ENCODE measurements at places on chromosomes 5 and 9.

GRCh38 chr5:40043916-40044315, 619.1 kb upstream of the DAB2 start:
- DNase-seq = no peak

- peak; percentile 85 for DNase-seq
These were observed 411.0 kb downstream of the MAT2B start for GRCh38 chr5:163916376-163916775.

GRCh38 chr9:93261735-93262523, 78.0 kb downstream of the WNK2 start:
- DNase-seq = no peak

DNA sequence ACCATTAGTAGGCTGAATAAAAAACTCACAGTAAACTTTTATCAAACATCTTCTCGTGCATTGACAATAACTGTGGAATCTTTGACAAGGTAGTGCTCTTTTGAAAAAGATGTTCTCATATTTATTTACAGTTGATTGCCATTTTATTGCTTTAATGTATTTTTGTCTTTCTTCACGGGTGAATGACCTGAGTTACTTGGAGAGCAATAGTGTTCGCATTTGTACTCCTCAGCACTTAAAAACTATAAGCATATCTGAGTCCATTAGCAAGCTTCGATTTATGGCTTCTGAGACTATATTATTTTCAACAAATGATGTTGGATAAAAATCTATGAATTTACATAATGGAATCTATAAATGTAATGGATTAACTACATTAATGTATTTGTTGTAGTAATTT, 1012.3 kb downstream of the CDH9 start:
- no peak for DNase-seq

DNA sequence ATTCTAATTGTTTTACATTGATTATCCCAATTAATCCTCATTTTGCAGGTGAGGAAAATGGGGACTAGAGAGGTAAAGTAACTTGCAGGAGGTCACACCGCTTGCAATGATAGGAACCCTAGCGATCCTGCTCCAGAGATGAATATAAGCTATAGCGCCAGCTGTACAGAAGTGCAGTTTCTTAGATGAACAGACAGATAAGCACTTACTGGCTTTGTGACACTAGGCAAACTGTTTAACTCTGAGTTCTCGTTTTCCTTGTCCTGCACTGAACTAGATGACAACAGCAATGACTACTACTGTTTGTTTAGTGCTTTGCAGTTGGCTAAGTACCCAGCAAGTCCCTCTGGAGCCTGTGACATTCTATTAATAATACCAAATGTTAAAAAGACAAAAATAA, 11.1 kb downstream of the LHX6 start:
- DNase-seq = peak; percentile 56

DNA sequence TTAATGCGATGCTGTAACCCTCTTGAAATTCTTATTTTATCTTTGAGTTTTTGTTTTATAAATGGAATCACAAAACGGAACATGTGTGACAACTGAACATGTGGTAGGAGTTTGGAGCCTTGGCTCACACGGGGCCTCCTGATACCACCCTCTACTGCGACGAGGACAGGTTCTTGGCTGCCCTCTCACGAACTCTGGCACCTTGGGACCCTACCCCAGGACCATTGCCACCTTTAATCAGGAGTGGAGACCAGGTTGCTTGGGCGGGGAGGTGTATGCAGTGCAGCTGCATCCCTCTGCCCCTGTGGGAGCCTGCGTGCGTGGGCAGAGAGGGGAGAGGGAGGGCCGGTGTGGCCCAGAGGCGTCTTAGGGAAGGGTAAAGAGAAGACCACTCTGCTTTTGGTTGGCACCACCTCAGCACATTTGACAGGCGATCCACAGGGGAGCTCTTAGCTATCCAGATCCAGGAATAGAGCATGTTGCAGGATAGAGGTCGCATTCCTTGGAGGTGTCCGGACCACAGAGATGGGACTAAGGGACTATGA, 753.9 kb upstream of the PTPRD start:
- no peak for DNase-seq

DNA sequence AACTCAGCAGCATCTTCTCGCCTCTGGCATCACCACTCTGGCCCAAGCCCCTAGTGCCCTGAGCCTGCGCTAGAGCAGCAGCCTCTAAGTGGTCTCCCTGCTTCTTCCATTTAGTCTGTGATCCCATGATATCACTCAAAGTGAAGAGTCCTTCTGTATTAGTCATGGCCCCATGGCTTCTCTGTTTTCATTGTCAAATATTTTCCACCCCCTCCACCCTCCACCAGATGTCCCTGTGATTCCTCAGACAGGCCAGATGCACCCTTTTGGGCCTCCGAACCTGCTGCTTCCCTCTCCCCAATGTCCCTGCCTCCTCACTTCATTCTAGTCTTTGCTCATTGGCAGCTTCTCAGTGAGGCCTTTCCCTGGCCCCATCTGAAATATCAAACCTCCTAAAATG, 299.2 kb downstream of the SPOCK1 start:
- DNase-seq = no peak

- peak; percentile 38 for DNase-seq
These were observed 52.3 kb downstream of the WDR36 start for GRCh38 chr5:111144352-111144930.

DNA sequence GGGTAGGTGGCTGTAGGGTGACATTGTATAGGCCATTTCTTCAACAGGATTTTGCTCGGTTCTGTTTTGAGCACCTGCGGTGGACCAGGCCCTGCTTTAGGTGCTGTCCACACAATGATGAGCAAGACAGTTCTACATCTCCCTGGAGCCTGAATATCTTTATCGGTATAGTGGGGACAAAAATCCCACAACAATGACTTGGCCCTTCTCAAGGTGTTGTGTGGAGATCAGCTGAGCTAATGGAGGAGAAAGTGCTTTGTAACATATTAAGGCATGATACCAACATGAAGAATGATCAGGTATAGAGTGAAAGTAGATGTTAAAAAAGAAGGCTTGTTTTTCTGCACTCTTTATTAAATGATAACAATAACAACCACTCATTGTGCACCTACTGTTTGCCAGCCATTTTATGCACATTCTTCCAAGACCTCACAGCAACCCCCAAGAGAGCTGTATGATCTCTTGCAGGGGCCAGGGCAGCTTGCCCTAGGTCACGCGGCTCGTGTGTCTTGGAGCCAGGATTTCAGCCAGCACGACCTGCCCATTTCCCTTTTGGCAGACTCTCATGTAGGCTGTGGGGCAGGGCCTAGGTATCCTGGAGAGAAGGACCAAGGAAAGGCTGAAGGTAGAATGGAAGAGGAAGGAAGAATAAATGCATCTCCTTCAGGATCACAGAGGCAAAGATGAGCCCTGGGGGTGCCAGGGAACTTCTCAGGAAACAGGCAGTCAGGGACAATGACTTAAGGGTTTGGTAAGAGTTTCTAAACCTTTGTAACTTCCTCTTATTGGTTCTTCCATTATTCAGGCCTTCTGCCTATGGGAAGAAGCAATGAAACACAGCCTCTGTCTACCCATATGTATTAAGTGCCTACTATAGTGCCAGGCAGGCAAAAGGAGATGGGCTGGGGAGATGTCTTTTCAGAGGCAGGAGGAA, 50.0 kb upstream of the PPARGC1B start:
- peak; percentile 58 for DNase-seq

DNA sequence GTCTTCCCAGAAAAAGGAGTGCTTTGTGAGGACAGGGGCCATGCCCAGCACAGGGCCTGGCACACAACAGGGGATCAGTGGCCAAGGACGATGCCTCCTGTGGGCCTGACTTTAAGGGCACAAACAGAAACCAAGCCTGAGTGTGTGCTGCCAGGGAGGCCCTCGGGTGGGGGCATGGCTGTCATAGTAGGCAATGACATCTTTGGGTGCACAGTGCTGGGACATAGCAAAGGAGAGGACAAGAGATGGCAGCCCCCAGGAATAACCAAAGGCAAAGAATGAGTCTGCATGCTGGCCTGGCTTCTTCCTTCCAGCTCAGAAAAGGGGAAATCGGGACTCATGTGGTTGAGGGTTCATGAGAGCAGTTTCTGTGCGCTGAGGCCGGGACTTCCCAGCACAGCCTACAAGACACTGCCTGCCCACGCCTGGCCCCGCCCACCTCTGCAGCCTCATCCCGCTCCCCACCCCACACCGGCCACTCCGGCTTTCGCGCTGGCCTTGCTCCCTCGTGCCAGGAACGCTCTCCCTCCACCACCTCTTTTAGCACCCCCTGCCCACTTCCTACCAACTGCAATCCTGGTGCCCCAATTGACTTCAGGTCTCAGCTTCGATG, 13.8 kb upstream of the LHX2 start:
- DNase-seq = peak; percentile 16

DNA sequence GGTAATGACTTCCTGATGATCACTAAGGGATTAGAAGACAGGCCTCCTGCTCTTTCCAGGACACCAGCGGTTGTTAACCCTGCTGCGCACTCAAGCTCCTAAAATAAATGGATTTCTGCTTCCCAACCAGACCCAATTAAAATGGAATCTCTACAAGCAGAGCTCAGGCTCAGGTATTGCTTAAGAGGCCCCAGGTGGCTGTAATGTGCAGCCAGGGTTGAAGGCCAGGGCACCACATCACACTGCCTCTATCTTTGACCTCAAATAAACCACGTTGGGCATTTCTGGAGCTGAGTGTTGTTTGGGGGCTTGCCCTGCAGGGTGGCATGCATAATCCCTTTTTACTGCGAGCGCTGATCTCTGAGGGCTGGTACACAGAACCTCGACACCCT, 108.0 kb downstream of the FBXO38 start:
- DNase-seq = no peak

GRCh38 chr9:92974161-92974661, 26.9 kb downstream of the FGD3 start:
- DNase-seq = no peak
